ENCODE measurements at places on chromosomes 3 and 15. TPM values are rescaled to one million over a fixed set of nuclear protein-coding genes. Genes with fewer than 3 reads are reported as not detected.

GRCh38 chr3:18870074-18870640 lies 278.2 kb upstream of the KCNH8 start:
- DNase-seq, result no peak

Gene LEKR1
- 0.56 TPM for total RNA-seq

- DNase-seq, result peak; percentile 92
These were observed 34.7 kb downstream of the NIPA2 start for GRCh38 chr15:22872936-22873701.

DNA sequence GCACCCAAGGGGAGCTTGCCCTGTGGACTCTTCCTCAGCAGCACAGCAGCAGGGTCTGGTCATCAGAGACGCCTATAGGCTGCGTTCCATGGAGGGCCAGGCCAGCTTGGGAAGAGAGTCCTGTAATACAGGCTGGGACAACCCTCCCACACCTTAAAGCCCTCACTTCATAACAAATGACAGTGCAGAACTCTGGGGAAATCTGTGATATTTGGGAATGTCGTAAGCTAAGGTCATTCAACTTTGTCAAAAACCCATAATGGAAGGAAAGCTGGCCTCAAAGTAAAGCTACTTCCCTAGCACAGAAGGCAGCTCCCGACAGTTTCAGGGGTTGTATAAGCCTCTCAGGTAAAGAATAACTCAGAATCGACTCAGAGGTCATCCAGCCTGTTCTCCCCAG lies 133.1 kb downstream of the MEGF11 start:
- DNase-seq, result no peak

Gene DAZL
- total RNA-seq, result not detected

Gene UBA3
- total RNA-seq, result 64.3 TPM

- no peak for DNase-seq
These were observed 30.4 kb downstream of the SLC24A1 start for GRCh38 chr15:65651831-65652749.

Gene PLSCR2
- not detected for total RNA-seq

GRCh38 chr3:44125246-44125645 lies 116.4 kb upstream of the TOPAZ1 start:
- DNase-seq, result no peak

Gene FANCD2OS
- total RNA-seq, result not detected

DNA sequence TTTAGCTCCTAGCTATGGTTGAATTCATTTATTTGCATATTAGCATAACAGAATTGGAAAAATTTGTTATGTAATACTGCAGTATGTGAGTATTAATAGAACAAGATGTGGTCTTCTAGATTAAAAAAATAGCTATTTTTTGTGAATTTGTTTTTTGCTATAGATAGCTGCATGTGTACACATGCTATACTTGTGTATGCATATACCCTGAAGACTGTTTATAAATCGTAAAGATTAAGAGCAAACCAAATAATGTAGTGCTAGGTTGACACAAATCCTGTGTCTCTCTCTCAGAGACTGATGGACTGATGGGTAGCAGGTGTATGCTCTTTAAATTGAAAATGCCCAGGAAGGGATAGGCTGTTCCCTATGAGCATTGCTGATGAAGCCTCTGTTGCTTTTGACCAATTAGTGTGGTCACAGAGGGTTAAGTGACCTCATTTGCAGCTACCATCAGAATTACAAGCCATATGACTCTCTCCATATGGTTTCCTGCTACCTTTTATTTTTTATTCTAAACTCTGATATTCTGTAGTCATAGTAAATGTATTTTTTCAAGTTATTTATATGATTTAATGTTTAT lies 9.0 kb downstream of the PLCL2 start:
- no peak for DNase-seq
